Brain microvascular endothelial cell (primary cell): ENCODE measurements at places on chromosomes 12 and 14.
A peak's percentile ranks its signal among the peaks of the same experiment; 100 is the strongest.

- DNase-seq = no peak
Observed at GRCh38 chr12:124387528-124387911, 92.6 kb downstream of the RFLNA start.

DNA sequence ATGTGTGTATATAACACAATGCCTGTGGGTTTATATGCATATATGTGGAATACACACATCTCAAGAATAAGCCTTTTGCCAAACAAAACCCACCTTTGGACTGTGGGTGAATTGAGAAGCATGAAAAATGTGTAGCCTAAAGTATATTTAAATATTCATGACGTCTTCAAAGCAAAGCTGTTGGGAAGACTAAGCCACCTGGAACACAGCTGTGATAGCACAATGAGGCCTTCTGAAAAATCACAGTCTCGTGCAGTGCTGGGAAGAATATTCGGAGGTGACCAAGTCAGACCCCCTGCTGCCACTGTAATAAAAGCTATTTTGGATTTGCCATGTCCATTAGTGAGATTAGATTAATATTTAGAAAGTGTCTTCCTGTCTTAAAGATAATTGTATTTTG lies 51.5 kb downstream of the SUDS3 start:
- no peak for DNase-seq

DNA sequence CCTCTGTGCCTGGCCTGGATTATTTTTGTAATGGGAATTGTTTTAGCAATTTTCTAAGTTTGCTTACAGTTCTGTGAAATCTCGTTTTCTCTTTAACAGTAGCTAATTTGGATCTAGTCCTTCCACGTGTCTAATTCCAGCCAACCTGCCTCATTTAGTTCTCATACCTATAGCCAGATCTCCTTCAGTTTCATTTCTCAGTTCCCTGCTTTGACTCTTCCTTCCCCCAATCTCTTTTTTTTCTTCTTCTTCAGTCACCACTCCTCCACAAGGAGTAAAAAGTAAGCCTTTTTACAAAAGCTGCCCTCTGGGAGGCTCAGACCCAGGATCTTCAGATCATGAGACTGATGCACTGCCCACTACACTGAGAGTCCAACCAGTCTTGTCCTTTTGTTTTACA lies 1.4 kb downstream of the THTPA start:
- no peak for DNase-seq

GRCh38 chr14:95163132-95163531 lies 5.8 kb upstream of the DICER1 start:
- no peak for DNase-seq

GRCh38 chr12:45912774-45913173 lies 77.6 kb downstream of the SCAF11 start:
- DNase-seq = no peak

GRCh38 chr12:93000026-93000425 lies 70.9 kb upstream of the EEA1 start:
- DNase-seq = no peak

DNA sequence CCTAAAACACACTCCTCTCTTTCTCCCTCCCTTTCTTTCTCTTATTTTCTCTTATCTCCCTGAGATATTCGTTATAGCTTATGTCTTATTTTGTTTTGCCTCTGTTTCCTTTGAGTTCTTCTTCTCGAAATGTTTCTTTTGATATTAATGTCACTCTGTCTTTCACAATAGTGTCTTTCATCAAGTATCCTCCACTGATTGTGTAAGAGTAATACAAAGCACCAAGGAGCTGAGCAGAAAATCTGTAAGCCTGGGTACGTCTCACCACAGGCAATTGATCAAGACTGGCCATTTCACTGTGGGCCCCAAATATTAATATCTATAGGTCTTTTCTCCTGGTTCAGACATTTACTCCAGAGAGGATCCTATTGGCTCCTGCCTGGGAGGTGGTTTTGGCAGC lies 4.8 kb upstream of the LYZ start:
- no peak for DNase-seq

DNA sequence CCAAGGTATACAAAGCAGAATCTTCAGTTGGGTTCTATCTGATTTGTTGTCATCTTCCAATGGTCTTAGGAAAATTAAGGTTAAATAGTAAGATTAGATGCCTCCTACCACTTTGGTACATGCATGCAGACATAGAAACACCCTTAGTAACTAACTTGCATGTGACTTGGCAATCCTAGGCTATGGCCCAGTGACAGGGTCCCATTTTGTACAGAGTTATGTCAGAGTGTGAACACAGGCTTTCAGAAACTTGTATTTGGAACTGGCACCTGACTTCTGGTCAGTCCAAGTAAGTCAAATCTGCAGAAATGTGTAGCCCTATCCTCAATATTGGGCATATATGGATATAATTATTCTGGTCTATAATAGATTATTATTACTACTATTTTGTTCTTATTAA lies 53.1 kb downstream of the DAD1 start:
- no peak for DNase-seq

- no peak for DNase-seq
Observed at GRCh38 chr12:2319737-2320506, 267.1 kb downstream of the CACNA1C start.

DNA sequence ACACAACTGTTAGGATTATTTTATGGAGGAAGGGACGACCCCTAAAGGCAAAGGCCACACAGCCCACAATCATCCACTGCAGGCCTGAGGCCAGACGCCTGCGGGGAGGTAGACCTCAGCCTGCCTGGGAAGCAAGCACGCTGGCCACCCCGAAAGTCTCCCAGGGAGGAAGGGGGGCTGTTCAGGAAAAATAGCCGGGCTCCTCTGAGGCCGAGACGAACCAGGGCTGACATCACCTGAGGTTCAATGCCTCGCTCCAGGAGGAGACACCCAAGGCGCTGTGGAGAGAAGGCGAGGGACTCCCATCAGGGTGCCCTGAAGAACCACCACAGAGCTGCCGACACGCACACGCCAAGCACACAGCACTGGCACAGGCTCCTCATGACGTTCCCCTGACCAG lies 127.4 kb downstream of the PIWIL1 start:
- DNase-seq = no peak

GRCh38 chr12:83046019-83046418 lies 359.3 kb downstream of the TMTC2 start:
- no peak for DNase-seq

DNA sequence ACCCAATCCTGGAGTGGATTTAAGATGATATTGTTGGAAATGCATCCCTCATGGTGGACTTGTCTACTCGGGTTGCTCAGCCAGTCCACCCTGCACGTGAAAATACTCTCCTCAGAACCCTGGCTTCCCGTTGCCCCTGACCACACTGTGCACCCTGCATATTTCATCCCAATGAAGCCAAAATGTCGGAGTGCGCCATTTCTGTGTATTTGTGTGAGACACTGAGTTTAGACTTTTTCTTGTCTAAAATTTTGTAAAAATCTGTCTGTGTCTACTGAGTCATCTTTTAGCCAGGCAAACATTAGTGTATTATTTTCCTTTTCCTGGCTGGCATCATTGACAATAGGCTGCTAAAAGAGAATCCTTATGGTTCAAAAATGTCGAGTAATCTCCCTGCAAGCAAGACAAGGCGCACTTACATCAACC lies 485 bp upstream of the PNMA1 start:
- no peak for DNase-seq

DNA sequence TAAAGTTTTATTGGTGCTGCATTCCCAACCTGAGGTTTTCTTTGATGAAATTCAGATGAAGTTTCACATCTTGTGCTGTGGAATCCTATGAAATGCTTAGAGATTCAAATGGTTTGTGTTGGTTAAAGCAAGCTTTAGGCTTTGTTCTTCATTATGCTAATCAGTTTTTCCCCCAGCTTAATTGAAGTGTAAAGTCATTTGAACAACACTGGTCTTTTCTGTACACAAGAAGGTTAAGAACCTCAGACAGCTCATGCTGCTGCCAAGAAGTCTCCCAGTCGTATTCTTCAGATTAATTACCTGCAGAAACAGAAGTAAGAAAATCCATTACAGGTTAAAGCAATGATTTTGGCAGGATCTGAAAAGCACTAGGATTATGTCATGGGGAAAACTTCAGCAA lies 48.9 kb downstream of the EML1 start:
- DNase-seq = no peak

GRCh38 chr12:67884596-67884995 lies 104.7 kb upstream of the IFNG-AS1 start:
- no peak for DNase-seq

DNA sequence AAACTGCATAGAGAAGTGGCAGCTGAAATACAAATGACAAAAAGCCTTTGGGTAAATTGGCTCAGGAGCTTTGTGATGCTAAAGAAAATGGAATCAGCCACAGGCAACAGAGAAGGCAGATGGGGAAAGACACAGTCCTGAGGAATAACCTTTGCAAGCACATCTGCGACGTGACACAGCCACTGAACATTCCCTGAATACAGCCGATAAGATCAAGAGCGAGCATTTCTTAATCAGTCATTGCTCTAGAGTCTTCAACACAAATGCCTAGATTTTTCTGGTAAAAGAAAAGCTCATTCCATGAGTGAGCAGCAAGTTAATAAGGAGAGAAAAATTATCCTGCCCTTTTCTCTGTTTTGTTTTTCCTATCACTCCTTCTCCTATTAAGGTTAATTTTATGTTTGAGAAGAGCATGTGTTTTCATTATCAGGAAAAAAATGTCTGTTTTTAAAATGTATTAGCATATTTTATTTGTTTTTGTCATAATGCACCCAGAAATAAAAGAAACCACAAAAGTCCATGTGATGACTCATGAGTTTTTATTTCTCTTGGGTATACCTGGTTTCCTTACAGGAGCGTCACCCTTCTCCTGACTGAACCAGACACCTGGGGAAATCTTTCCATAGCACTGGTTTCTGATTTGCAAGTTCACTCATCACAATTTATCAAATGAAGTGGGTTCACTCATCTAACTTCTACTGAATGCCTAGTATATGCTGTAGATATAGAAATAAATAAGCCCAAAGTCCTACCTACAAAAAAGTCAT lies 45.4 kb upstream of the PCED1B start:
- DNase-seq = no peak

- no peak for DNase-seq
Observed at GRCh38 chr12:93875157-93875556, 198.0 kb downstream of the CRADD start.

DNA sequence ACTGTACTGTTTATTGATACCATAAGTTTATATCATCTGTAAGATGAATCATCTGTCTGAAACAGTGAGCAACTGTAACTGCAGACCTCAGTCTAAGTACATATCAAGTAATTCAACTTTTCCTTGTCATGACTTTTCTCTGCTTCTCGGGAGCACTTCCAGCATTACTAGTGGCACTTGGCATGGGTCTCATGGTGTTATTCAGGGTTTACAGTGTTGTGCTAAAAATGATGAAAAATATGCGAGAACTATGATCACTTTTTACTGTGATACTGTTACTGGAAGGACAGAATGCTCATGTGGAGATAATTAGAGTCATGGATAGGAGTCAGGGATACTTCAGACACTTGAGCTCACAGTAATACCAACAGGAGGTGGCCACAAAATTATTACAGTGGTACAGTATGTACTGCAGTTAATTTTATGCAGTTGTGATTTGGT lies 8.3 kb downstream of the KTN1 start:
- no peak for DNase-seq

- DNase-seq = no peak
Observed at GRCh38 chr14:29856516-29856915, 71.1 kb downstream of the PRKD1 start.

GRCh38 chr12:97316321-97316720 lies 146.3 kb upstream of the RMST start:
- no peak for DNase-seq

- no peak for DNase-seq
Observed at GRCh38 chr12:44100264-44100663, 264.4 kb downstream of the TMEM117 start.

DNA sequence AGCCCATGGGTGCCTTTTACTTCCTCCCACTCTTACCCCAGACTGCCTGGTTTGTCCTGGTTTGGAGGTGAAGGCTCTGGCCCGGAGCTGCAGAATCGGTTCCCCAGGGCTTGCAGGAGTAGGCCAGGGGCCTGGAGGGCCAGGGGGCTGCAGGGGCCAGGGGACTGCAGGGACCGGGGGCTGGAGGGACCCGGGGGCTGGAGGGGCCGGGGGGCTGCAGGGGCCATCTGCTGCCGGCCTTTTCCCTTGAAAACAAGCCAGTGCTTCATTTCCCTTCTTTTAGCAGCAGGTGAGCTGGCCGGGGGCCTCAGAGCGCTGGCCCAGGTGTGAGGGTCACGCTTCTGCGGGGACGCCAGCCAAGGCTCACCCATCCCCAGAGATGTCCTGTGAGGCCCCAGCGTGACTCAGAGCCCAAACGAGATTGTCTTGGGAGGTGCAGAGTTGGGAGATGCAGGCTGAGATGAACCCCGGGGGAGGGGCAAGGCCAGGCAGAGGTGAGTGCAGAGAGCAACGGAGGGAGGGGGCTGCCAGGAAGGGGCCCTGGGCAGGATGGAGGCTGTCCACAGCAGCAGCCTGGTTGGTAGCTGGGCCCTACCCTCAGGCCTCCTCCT lies 154.9 kb downstream of the KIF26A start:
- DNase-seq = no peak

GRCh38 chr14:99266181-99267178 lies 5.5 kb downstream of the BCL11B start:
- DNase-seq = peak; percentile 66

DNA sequence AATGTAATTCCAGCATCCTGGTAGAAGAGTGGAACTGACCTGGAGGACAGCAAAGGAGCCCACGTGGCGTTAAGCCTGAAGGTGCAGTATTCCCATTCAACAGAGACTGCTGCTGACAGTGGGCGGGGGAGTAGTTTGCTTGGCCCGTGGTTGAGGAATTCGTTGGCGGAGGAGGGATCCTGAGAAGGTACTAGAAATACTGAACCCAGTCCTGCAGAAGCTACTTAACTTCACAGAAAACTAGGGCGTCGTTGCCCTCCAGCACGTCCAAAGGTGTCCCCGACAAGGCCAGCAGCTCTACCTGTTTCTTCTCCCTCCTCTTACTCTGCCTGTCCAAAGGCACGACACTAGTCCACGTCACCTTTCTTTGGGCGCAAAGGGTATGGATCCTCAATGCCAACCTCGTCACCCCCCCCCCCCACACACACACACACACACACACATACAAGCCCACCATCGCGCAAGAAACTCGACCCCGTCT lies 303 bp downstream of the PUS7L start:
- DNase-seq = peak; percentile 21

GRCh38 chr14:65225299-65226159 lies 123.2 kb upstream of the MAX start:
- DNase-seq = no peak

GRCh38 chr12:50218386-50218785 lies 51.2 kb upstream of the CERS5 start:
- peak; percentile 24 for DNase-seq

- no peak for DNase-seq
Observed at GRCh38 chr14:30521899-30522736, 36.8 kb upstream of the G2E3 start.

- peak; percentile 36 for DNase-seq
Observed at GRCh38 chr14:67940486-67941455, 121.2 kb downstream of the RAD51B start.

- DNase-seq = no peak
Observed at GRCh38 chr12:119369907-119370546, 35.5 kb downstream of the CCDC60 start.

DNA sequence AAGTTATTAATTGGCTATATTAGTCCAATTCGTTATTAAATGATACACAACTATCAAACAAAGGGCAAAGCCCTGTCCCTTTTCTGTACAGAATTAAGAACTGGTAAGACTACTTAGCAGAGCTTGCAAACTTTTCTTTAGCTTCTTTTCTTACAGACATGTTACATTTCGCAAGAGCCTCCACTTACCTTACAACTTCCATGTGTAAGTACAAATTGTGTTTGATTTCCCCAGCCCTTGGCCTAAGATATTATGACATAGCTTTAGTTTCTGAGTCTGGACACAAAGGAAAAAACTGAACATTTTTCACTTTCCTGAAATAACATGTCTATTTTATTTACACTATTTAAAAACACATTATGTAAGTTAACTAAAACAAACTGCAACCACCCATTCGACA lies 1.7 kb downstream of the ATF7 start:
- no peak for DNase-seq
